ENCODE measurements at places on chromosomes 7 and 10.

- no peak for DNase-seq
These were observed 538.2 kb upstream of the SEMA3D start for GRCh38 chr7:85725026-85725425.

- no peak for DNase-seq
These were observed 62.3 kb upstream of the LBX1 start for GRCh38 chr10:101291331-101292193.

DNA sequence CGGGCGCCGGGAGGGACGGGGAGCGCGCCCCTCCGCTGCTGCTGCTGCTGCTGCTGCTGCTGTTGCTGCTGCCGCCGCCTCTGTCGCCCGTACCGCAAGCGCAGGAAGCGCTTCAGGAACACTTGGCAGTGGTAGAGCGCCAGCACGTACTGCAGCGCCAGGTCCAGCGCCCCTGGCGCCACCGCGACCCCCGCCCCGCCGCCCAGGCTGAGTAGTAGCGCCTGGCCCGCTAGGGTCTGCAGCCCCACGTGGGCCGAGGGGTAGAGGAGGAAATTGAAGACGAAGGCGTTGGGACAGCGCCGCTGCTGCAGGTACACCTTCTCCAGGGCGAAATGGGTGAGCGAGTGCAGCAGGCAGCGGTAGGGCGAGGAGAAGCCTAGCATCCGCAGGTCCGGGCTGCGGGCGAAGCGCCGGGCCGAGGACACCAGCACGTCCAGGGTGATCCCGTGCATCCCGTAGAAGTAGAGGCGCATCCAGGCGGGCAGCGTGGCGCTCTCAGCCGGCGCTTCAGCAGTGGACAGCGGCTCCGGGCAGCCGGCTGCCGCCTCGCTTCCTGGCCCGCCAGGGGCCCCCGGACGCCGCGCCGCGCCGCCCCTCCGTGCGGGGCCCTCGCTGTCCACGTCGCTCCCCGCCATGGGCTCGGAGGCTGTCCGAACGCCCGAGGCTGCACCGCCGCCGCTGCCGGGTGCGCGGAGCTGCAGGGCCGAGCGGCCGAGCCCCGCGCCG lies at the start of gene TMEM229A:
Gene TMEM229A (minus strand): TSS at position 699 of the 726 bp plus-strand sequence. CDS start 64 bp downstream, at position 635.
- DNase-seq, result peak; percentile 42

- no peak for DNase-seq
These were observed 78.7 kb upstream of the MKRN1 start for GRCh38 chr7:140557809-140558518.

DNA sequence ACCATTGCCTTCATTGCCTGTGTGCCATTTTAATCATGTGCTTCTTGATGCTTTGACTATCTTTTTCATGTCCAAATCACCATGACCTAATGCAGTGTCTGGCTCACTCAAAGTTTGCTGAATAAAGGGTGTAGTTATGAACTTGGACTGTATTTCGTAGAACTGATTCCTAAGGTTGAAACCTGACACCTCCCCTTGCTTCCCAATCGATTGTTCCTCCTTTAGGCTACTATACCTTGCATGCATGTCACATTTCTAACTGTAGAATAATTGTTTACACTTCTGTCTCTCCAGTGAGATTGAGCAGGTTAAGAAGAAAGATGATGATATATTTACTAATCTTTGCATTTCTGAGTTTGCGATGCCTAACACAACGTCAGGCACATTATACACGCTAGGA lies 41.0 kb upstream of the CDK1 start:
- no peak for DNase-seq

GRCh38 chr10:85651497-85651882 lies 715.1 kb downstream of the GRID1 start:
- no peak for DNase-seq

DNA sequence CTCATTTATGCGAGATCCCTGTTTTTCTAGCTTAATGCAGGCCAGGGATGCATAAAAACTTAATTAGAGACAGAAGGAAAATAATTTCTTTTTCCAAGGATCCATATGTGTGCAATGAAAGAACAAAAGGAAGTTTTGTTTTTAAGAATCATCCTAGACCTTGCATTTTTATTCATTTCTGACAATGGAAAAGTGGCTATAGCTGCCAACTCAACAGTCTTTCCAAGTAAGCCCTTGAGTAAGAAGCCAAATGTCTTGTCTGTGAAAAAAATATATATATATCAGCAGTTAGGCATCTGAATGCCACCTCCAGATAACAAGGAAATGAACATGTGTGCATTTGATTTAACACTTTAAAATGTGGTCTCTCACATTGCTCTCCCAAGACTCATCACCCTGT lies 1397.6 kb downstream of the GATA3 start:
- no peak for DNase-seq

- DNase-seq, result no peak
These were observed 105.8 kb downstream of the BMPER start for GRCh38 chr7:34011017-34011695.

DNA sequence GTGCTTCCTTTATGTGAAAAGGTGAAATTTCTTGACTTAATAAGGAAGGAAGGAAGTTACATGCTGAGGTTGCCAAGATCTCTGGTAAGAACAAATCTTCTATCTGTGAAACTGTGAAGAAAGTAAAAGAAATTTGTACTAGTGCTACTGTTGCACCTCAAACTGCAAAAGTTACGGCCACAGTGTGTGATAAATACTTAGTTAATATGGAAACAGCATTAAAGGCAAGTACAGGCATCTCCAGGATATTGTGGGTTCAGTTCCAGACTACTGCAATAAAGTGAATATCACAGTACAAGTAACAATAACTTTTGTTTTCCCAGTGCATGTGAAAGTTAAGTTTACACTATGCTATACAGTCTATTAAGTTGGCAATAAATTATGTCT lies 22.8 kb upstream of the ZNF282 start:
- DNase-seq, result no peak

- DNase-seq, result no peak
These were observed 182.9 kb downstream of the EBF3 start for GRCh38 chr10:129780901-129781795.

GRCh38 chr10:133396035-133396624 lies 2.2 kb downstream of the MTG1 start:
- DNase-seq, result no peak

DNA sequence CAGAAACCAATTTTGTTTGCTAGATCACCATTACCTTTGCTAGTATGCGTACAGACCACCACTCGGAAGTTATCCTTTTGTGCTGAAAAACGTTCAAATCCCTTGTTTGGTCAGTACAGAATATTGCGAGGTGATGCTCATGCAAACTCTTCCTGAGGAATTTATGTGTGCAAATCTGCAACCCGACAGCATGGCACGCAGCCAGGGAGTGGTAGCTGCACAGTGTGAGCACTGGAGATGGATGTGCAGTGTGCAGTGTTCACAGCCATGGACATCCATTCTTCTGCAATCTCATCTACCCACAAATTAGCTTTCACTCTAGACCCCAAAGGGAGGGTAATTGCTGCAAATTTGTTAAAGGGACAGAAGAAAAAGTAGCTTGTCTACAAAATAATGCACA lies 72.2 kb downstream of the CACUL1 start:
- DNase-seq, result no peak

GRCh38 chr7:139960157-139960556 lies 102.6 kb downstream of the PARP12 start:
- DNase-seq, result no peak

DNA sequence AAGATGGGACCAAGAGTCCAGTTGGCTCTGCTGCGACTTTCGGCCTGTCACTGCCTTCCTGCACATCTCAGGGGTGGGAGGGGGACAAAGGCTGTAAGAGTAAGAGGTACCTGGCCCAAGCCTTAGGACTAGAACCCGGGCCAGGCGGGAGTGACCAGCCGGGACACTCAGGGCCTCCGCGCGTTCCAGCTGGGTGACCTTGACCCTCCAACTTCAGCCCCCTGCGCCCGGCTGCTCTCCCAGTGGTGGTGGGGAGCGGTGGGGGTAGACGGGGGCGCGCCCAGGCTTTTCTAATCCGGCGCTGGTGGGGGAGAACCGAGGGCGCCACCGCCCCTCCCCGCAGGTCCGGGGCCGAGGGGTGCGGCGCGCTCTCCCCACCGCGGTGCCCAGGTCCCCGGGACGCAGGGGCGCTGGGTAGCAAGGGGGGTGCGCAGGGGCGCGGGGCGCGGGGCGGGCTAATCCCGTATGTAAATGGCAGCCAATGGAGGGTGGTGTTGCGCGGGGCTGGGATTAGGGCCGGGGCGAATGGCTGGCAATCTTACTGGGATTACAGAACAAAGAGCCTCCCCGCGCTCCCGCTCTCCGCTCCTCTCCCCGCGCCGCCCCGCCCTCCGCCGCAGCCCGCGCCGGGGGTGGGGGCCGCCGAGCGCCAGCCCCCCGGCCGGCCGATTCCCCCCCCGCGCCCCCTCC lies at the start of gene GTF2IRD1:
Gene GTF2IRD1 (plus strand): TSS at position 585 of the 690 bp plus-strand sequence. CDS start 54,175 bp downstream, outside the sequence.
- peak; percentile 75 for DNase-seq

- DNase-seq, result no peak
These were observed 597.9 kb upstream of the DPP6 start for GRCh38 chr7:153454306-153454705.

GRCh38 chr10:6516929-6517284 lies 63.2 kb downstream of the PRKCQ start:
- no peak for DNase-seq

DNA sequence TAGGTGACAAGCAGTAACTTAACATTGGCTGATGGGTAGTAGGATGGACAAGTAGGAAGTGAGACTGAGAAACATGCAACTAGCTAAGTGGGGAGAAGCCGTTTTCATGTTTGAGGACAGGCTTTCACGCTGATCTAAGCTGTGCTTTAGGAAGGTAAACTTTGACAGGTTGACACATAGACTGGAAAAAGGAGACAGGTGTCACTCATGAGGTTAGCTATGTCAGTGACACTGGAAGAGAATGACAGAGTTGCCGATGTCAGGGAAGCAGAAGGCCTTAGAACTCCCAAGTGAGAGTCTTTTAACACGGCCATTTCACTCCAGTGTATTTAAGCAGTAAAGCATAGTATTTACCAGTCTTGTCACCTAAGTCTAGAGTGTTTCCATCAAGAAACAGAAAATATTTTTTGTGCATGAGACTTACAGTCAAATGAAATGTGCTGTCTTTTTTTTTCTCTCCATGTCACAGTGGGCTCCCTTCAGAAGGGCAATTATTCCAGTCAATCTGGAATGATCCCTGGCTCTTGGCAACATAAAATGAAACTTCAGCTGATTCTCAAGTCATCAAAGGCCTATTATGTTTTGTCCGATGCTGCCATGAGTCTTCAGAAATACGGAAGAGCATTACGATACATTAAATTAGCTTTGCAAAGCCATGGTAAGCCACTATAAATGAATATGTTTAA lies 20.6 kb downstream of the EDRF1 start:
- no peak for DNase-seq

DNA sequence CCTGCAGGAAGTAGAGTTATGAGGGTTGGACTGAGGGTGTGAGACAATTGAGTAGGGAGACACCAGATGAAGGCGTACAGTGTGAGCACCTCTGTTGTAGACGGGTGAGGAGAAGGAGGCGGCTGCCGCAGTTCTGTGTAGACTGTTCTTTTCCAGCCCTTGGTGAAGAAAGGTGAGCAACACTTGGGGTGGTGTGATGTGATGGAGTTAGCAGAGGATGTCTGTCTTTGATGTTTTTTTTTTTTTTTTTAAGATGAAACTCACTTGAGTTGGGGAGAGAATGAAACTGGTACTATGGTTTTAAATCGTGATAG lies 42.8 kb upstream of the RNF216 start:
- no peak for DNase-seq

DNA sequence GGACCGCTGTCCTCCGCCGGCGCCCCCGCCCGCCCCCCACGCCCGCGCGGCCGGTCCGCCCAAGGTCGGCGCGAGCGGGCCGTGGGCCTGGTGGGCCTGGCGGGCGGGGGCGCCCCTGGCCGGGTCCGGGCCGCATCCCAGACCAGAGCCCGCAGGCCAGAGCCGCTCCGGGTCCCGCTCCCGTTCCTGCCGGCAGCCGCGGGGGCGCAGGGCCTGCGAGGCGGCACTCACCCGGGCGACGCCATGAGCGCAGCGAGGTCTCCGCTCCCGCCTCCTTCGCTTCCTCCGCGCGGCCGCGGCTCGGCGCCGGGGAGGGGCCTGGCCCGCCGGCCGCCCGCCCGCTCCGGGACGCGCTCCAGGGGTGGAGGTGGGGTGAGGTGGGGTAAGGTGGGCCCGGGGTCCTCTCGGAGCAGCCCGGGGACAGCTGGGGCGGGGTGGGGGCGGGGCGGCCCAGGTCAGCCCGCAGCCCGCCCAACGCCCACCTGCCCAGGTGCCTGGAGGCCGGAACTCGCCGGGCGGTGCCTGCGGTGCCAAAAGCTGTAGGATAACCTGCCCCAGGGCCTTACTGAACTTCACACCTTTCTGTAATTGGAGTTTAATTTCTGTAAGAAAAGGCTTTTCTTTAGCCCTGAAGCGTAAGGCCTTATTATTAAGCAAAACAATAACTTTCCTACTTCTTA lies at the start of gene URGCP:
Gene URGCP (minus strand): TSS at position 266 of the 680 bp plus-strand sequence. CDS start 21 bp downstream, at position 245.
- peak; percentile 70 for DNase-seq

GRCh38 chr10:90587081-90587491 lies 270.8 kb downstream of the HTR7 start:
- DNase-seq, result no peak

- no peak for DNase-seq
These were observed 30.5 kb downstream of the SLC13A4 start for GRCh38 chr7:135697276-135698049.

GRCh38 chr7:105800849-105801534 lies 75.4 kb downstream of the ATXN7L1 start:
- no peak for DNase-seq

- no peak for DNase-seq
These were observed 237.1 kb upstream of the FAM3C start for GRCh38 chr7:121633186-121633585.

DNA sequence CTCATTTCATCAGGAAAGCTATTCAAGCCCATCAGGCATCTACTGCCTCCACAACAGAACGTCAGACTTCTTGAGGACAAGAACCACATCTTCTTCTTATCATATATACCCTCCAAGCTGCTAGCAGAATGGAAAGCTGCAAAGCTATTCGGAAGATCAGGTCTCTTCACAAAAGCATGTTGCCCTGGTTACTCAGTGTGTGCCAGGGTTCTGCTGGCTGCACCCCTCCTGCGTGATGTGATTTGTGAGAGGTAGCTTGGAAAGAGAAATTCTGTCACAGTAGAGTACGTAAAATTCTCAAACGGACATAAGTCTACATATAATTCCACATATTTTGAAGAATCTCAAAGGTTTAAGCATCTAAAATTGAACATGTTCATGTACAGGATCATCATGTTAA lies 681.7 kb downstream of the PARD3 start:
- DNase-seq, result no peak

DNA sequence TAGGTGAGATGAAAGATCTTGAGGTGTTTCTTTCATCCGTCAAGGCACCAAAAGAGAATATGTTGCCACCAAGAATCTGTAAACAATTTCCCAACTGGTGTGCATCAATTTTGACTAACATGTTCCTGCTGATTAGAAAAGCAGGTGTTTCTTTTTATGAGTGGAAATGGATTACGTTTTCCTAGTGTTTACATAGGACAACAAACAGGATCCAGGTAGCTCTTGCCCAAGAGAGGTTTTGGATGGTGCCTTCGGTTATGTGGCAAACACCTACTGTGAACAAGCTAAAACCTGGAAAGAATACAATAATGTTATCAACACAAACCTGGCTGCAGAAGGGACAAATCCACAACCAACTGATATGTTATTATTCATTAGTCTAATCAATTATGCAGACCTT lies 53.6 kb upstream of the WNT16 start:
- DNase-seq, result peak; percentile 69

Measured in left lobe of liver (tissue), 2 donors.